NCI-H524 treated with DMSO at 0.1 percent for 48 hours (cell line): ENCODE measurements at places on chromosomes 6 and 20.

DNA sequence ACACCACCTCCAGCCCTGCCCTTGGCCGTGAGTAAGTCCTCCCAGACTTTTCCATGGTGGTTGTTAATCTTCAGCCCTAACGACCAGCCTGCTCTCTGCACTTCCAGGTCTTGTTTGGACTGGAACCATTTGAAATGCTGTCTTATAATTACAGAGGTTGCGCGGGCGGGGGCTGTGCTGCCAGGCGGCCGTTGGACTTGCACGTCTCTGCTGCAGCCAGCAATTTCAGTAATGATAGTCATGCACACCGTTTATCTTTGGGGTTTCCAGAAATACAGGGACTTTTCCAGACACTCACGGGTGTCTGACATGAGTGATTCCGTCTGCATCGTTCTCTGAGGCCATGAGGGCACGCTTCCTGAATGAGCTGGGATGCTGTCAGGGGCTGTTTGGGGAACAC lies 118.2 kb downstream of the BMP7 start:
- no peak for DNase-seq

GRCh38 chr20:46021361-46022359 lies 7.4 kb upstream of the SLC12A5 start:
- no peak for DNase-seq

DNA sequence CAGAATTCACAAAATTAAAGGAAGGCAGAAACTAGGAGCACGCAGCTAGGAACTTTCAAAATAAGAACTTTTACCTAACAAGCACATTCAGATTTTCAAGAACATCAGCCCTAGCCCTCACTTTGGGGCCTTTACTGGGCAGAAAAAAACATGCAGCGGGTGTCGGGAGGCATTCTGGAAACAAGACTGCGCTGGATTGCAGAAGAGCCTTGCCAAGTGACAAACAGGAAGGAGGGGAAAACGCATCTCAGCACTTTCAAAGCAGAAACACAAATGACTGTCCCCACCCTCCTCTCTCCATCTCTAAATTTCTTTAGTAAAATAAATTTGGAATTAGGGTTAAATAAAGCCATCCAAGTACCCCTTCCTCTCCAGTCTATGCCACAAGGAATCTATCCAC lies 74.6 kb upstream of the RREB1 start:
- no peak for DNase-seq

GRCh38 chr6:132614554-132614953 lies 9.5 kb downstream of the TAAR2 start:
- DNase-seq, result no peak

GRCh38 chr6:70956451-70957283 lies at the start of gene B3GAT2:
Gene B3GAT2 (minus strand): TSS chr6:70957060. CDS start chr6:70956429, 631 bp downstream.
- peak; percentile 16 for DNase-seq
